ENCODE measurements at places on chromosomes 12 and 14. TPM values are rescaled to one million over a fixed set of nuclear protein-coding genes. Genes with fewer than 3 reads are reported as not detected.

DNA sequence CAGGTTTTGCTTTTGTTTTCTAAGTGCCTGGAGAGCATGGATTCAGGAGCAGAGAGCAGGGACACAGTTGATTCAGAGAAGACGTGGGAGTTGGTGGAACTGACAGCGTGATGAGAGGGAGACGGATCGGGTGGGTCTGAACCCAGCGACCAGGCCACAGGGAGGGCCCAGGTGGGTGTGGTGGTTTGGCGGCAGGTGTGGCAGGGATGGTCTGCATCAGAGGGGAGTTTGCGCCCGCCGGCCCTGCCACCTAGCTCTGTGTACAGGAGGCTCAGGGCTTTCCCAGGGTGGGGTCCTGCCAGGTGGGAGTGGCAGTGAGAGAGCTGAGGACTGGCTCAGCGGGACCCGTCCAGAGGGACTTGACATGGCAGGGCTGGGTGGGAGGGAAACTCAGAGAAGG is 33.3 kb upstream of the DIO3 start:
- no peak for DNase-seq

- DNase-seq: no peak
These were observed 32.8 kb upstream of the DEGS2 start for GRCh38 chr14:100192250-100192671.

The TDG gene
- total RNA-seq: 29.0 TPM

DNA sequence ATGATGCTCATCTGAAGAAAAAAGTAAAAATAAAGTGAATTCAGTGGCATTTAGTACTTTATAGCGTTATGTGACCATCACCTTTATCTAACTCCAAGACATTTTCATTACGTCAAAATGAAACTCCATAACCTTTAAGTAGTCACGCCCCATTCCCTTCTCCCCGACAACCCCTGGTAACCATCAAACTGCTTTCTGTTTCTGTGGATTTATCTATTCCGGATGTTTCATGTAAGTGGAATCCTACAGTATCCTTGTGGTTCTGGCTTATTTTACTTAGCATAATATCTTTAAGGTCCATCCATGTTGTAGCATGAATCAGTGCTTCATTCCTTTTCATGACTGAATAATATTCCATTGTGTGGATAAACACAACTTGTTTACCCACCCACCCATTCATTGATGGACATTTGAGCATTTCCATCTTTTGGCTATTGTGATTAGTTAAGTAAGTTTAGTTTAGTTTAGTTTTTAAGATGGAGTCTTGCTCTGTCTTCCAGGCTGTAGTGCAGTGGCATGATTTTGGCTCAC is 18.5 kb upstream of the MAP1LC3B2 start:
- peak; percentile 79 for DNase-seq

DNA sequence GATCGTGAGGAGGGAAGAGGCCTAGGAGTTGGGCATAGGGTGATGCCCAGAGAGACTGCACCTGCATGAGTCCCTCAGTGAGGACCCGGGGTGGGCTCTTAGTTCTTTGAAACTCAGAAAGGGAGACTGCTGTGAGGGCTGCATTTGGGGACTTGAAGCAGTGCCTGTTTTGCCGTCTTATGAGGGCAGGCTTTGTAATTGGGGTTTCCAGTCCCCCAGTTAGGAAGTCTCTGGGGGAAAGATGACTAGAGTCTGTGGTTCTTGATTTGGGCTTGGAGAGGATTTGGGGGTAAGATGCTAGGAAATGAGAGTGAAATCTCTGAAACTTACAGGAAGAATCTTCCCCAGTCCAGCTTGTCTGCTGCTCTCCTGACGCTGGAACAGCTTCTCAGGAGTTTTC is 99.6 kb downstream of the ARF6 start:
- DNase-seq: no peak

DNA sequence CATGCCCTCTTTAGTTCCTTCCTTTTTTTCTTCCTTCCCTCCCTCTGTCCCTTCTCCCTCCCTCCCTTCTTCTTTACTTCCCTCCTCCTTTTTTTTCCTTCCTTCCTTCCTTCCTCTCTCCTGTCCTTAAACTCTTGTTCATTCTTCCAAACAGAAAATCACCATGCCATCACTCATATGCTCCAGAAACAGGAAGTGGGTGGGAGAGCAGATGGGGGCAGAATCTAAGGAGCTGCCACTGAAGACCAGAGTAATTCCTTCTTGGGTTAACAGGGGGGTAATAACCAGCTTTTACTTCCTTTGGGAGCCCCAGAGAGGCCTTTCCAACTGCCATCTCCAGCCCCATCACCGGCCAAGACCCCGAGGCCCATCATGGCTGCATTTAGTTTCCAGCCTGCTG is 51.2 kb downstream of the SVOP start:
- no peak for DNase-seq

- no peak for DNase-seq
These were observed 297.6 kb downstream of the DAD1 start for GRCh38 chr14:22291406-22291805.

GRCh38 chr12:1505576-1505975 is 88.8 kb downstream of the FBXL14 start:
- no peak for DNase-seq

The IFI27 gene
- total RNA-seq: 51.4 TPM

- no peak for DNase-seq
These were observed 86.3 kb upstream of the NID2 start for GRCh38 chr14:52154992-52155650.

DNA sequence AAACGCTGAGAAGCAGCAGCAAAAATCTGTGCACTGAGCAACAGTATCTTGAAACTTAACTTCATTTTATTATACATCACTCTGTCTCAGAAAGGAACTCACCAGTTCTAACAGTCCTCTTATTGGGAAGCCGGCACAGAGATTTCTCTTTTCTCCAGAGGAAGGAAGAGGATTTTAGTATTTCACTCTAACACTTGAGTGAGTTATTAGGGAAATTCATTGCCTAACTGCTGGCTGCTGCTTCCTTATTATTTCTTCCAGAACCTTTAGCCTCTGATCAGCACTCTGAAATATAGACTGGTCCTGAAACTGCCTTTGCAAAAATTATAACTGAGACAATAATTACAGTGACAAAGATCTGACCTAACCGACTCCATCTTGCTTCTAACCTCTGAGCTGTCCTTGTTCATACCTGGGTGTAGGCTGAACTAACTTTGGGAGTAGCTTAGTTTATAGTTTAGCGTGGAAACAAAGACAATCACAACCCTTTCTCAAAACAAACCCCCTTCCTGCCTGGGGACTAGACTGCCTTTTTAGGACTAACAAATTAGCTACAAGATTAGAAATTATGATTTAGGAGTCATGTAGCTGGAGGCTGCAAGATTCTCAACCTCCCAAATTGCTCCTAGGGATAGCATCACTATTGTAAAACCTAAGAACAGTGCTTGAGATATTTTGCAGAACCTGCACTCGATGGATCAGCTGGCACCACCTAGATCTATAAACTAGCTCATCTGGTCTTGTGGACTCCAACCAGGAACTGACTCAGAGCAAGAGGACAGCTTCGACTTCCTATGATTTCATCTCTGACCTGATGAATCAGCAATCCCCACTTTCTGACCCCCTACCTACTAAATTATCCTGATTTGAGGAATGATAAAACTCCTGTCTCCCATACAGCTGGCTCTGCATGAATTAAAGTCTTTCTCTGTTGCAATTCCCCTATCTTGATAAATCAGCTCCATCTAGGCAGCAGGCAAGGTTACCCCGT is 117.5 kb downstream of the DYRK2 start:
- peak; percentile 71 for DNase-seq

- DNase-seq: no peak
These were observed 5.4 kb downstream of the SOS2 start for GRCh38 chr14:50225974-50226297.

The PRICKLE1 gene
- 13.9 TPM for total RNA-seq

The CAPZA3 gene
- not detected for total RNA-seq

The MRPL42 gene
- 29.3 TPM for total RNA-seq

The LIN7A gene
- total RNA-seq: 10.4 TPM

- DNase-seq: peak; percentile 92
These were observed at the start of gene GLT8D2 for GRCh38 chr12:104049903-104050356. GLT8D2 (minus strand) TSS chr12:104050187; CDS start chr12:104019648, 30,539 bp downstream.

DNA sequence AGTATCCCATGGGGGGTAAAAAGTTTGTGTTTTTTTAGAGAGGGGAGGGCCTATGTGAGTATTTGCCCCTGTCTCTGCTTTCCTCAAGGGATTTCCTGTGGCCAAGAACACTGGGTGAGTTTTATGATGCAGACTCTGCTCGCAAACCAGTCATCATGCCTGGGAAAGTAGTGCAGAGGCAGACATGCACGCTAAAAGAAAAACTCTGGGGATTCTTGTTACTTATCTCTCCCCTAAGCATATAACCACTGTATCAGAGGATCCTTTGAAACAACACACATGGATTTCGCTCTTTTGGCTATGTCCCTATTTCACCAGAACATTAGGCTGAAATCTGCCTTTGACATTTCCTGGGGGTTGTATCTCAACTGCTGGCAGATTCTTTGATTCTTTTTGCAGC is 1845.8 kb upstream of the SEL1L start:
- no peak for DNase-seq

The TMEM121 gene
- total RNA-seq: 2.9 TPM

DNA sequence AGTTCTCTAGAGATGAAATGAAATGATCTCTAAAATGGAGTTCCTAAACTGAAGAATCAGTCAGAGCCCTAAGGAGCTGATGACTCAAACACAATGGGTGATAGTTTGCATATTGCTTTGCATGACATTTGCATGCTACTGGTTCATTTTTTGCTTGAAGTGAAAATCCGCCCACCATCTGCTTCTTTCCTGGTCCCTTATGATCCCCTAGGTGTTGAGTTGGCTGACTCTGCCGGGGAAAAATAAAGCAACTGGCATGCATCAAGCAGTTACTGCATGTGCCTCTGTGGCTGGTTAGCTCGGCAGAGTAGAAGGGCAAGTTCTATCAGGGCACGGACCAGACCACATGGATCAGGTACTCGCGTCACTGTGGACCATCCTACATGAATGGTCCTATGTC is 151.1 kb downstream of the PPM1H start:
- no peak for DNase-seq

The SNRPF gene
- total RNA-seq: 7.7 TPM

The RNF212B gene
- not detected for total RNA-seq

DNA sequence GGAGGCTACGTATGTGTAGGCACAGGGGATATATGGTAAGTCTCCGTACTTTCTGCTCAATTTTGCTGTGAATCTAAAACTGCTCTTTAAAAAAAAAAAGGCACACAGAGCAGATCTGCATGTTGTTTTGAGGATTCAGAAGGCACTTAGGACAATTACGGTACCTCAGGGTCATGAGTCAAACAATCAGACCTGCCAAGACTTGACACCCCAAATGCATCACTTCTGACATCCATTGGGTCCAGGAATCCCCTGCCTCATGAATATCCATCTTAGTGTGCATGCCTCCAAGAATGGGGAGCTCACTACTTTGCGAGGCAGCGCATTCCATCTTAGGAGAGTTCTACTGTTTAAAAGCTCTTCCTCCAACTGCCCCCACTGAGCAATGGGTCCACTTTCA is 3.0 kb downstream of the BDKRB2 start:
- no peak for DNase-seq

- no peak for DNase-seq
These were observed 106.6 kb downstream of the GLT1D1 start for GRCh38 chr12:128959901-128960300.

The TIGAR gene
- total RNA-seq: 20.7 TPM

- no peak for DNase-seq
These were observed 57.3 kb downstream of the PLEKHG3 start for GRCh38 chr14:64761441-64762043.

DNA sequence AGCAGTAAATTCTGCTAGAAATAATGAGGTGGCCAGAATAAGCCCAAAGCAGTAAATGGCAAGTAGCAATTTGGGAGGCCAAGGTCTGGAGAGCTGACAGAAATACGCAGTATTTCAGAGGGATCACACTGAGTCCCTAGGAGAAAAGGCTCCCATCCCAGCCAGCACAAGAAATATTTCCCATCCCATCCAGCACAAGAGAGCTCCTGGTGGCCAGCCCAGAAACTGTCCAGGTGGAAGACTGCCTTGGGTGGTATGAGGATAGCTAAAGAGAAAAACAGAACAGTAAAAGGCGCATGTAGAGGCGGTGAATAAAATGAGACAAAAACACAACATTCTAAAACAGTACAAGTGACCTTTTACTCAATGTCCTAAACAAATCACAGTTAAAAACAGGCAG is 120.7 kb downstream of the HECTD4 start:
- DNase-seq: peak; percentile 3

DNA sequence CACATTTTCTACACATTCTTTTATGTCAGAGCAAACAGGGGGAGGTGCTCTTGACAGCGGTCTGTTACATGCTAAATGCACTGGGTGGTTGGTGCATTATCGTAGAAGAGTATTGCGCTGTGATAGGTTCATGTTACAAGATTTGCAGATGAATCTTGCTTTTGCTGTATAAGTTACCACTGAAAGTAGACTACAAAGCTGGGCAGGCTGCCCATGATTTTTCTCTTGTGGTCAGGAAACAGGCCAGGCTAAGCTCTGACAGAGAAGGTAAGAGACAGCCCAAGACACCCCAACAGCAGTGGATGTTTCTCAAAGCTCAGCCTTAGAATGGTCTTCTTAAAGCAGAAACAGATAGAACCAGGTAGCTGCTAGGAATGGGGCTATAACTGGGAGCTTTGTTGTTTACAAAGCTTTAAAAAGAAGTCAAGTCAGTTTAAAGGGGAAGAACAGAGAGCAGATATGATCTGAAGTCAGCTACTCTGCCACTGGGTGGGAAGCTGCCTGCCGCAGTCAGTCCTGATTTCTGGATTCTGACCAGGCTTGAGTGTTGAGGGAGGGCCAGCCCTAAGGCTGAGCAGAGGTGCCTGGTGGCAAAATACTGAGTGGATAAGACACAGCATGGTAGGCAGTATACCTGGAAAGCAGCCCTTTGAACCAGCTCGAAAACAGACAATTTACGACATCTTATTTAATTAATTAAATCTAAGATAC is 9.4 kb downstream of the KCNA1 start:
- no peak for DNase-seq

- DNase-seq: peak; percentile 54
These were observed 62.7 kb downstream of the HMGA2 start for GRCh38 chr12:65886996-65887395.

DNA sequence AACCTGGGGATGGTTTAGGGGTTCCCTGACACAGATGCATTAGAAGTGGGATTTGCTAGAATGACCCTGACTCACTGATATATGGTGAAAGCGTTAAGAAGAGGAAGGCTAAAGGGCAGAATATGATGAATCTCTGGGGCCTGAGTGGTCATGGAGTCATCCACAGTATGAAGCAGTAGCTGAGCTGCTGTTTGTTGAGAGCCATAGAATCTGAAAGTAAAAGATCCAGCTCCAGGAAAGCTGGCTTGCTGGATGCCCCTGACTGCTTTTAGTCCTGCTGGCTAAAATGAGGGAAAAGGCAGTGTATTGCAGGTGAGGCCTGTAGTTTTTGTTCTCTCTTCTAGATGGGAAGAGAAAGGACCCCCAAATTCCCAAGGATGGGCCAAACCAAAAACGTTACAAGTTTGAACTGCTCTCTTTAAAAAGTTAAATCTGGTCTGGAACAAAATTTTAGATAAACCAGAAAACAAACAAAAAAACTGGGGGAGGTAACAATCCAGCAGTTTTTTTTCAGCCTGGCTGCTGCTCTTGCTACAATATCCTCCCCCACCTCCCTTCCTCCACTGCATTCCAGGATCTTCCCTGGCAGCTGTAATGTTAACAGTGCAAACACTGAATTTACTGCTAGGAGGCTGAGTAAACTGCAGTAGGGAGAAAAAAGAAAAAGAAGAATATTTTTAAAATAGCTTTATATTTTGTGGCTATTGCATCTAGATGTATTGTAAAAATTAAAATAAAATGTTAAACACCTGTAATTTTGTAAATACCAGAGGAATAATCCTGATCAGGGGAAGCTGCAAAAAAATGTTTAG is 16.5 kb downstream of the SEL1L start:
- DNase-seq: peak; percentile 75

All from fibroblast of villous mesenchyme (primary cell).